ENCODE measurements at places on chromosomes 5 and 9.

DNA sequence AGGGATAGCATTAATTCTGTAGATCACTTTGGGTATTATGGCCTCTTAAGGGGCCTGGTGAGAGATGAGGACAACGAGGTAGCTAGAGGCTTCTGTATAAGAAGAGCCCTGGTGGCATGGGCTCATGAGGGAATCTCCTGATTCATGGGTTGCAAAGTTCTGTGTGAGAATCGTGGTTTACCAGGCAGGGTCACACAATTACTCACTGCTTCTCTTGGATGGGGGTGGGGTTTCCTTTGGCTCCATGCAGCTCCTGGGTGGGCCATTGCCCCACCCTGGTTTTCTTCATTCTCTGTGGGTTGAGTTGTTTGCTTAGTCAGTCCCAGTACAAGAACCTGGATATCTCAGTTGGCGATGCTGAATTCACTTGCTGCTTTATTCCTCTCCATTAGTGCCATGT is 30.9 kb upstream of the TNFSF15 start:
- DNase-seq: no peak

DNA sequence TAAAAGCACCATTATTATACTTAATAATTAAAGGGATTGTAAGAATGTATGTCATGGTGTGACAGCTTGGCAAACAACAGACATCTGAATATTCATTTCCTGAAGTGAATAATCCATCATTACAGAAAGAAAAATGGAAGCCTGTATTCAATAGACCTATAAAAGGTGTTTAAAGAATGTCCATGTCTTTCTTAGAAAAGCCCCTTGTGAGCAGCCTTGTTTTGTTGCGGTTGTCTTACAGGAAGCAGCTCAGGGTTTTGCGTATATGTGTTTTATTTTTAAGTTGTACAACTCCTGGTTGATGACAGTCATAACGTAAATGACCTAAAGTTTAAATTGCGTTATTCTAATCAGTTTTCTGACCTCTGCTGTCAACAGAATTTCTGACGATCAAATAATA is 53.8 kb downstream of the CAST start:
- DNase-seq: no peak

DNA sequence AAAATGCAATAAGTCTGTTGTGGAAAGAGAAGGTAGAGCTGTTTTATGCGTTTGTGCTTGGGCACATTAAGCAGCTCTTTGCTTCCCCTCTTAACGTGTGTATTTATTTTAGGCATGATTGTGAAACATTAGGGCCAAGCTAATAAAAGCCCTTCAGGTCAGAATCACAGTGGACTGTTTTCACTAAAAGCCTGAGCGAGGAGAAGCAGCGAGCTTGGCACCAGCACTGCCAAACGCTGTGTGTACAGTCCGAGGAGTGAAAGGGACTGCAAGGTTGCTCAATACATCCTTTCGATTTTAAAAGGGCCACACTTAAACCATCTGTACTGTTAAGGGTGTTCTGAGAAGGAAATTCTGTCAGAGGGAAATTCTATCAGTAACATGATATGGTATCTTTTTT is 107.2 kb upstream of the CKMT2 start:
- DNase-seq: no peak

- no peak for DNase-seq
These were observed 2.2 kb downstream of the PCDH1 start for GRCh38 chr5:141875795-141876627.

DNA sequence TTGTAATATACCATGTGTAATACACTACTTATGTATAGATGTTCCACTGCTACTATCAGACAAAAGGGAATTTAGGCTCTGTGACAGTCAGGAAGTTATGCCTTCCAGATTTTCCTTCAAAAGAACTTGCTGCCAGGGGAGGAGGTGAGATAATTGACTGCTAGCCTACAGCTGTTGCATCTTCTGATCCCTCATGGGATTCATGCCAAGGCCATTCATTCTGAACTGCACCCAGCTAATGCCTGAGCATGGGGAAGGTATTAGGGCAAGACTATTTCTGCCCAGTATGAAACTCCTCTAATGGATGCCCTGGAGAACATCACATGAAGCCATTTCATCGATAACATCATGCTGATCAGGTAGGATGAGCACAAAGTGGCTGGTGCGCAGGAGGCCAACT is 746.5 kb upstream of the ZNF608 start:
- DNase-seq: no peak

GRCh38 chr5:74288448-74289108 is 351.9 kb downstream of the ENC1 start:
- DNase-seq: no peak

DNA sequence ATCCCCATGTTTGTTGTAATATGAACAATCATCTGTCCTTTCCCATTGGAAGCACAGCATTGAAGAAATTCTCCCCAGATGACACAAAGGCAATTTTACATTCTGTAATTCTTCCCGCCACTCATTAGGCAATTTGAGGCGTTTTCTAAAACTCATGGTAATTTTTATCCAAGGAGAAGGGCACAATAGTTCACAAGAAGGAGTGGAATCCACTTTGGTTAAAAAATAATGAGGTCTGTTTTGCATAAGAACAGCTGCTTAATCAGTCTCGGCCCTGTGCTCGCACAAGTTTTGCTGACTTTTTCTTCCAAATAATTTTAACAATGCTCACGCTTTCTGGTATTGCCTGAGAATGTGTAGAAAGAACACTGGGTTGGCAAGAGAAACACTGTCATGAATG is 94.0 kb downstream of the CAVIN4 start:
- DNase-seq: no peak

DNA sequence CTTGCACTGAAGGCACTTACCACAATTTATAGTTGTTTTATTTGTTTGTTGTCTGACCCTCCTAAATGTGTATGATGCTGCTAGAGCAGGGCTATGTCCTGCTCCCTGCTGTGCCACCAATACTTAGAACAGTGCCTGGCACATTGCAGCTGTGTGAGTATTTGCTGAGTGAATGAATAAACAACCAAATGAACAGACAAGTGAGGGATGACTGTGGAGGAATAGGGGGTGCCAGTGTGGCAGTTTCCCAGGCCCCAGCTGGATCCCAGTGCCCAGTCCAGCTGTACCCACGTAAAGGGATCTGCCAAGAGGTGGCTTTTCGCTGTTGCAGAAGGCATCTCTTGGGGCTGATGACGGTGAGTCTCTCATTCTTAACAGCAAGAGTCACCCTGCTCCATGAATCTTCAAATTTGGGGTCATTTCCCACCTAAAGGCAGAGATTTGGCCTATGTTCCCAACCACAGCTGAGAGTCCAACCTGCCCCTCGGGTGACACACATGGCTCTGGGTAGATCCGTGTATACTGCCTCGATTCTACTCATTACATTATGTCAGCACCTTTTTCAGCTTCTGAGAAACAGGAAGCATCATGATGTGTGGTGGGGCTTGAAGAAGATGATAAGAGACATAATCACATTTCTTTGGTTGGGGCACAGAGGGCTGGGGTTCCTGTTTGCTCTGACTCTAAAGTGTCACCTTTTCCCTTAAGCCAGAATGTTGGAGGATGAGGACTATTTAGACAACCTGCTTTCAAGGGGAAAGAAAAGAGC is 14.3 kb downstream of the IL5 start:
- no peak for DNase-seq

- peak; percentile 40 for DNase-seq
These were observed 3.3 kb downstream of the ASTN2 start for GRCh38 chr9:117411547-117411946.

DNA sequence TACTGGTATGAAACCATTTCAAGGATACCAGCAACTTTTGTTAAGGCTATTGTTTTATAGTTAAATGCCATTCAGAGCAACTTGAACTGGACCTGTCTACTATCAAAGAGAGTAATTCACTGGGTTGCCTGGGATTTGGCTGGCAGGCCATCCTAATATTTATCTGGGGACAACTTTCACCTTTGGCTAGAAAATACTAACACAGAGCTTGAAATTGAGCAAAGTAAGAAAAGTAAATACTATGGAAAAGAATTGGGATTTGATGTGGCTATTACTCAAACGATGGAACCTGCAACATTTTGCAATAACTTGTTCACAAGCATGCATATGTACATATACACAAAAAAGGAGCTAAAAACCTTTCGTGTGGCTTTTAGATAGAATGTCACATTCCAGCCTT is 191.3 kb downstream of the DENND1A start:
- DNase-seq: no peak

DNA sequence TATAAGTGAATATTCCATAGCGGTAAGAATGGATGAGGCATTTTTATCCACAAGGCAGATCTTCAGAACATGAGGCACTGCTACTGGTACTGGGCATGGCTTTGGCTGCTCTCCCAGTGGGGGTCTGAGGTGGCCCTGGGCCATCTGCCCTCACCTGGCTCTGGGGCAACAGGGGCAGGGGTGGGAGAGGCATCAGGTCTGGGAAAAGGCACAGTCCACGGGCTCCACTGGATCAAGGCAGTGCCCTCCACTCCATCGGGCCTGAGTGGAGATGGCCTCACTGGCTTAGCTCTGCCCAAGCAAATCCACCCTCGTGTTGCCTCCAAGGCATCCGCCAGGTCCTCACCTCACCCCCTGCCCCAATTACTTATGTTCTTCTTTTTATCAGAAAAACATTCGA is 10.9 kb upstream of the NKD2 start:
- DNase-seq: no peak

DNA sequence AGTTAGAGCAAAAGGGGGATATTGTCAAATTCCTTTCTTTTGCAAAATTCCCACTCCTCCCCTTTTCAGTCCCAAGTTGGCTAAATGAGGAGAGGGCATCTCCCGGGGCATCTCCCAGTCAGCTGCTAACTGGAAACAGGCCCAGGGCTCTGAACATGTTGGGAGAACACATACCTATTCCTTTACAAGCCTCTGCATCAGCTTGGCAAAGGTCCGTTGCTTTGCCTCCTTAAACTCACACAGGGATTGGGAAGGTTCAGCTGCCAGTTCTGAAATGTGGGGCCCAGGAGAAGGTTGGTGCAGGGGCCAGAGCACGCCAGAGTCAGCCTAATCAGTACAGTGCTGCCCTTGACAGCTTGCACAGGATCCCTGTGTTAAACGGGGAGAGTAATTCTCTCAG is 11.0 kb upstream of the DMRT3 start:
- no peak for DNase-seq

- no peak for DNase-seq
These were observed 24.6 kb downstream of the NRG2 start for GRCh38 chr5:140018517-140018916.

DNA sequence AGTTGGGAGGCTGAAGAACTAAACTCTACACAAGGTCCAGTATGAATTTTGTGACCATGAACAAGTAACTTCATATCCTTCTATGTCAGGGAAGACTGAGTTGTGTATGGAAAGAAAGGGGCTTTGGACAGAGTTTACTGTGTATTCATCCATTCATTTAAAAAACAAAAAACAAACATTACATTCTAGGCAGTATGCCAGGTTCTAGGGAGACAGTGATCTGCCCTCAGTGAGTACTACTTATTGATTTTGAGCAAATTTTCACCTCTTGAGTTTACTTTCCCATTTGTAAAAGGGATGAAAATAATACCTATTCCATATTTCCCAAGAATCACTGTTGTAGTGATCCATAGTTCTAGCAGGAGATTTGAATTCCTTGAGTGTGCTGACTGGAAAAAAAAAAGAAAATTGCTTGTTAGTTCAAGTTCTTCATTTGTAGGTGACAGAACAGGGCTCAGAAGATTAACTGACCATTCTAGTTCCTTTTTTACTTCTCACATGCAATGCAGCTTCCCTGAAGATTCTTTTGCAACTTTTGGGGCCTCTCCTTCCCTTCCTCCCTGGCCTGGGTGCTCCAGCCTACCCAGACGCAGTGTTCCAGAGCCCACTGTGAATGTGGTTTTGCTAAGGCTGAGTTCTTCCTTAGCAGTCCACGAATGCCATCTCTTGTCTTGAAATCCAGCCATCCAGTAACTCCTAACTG is 2.6 kb upstream of the GAPVD1 start:
- DNase-seq: no peak

GRCh38 chr9:136694163-136694871 is 7.1 kb upstream of the AGPAT2 start:
- DNase-seq: peak; percentile 72

GRCh38 chr5:22431840-22432239 is 421.3 kb downstream of the CDH12 start:
- no peak for DNase-seq

DNA sequence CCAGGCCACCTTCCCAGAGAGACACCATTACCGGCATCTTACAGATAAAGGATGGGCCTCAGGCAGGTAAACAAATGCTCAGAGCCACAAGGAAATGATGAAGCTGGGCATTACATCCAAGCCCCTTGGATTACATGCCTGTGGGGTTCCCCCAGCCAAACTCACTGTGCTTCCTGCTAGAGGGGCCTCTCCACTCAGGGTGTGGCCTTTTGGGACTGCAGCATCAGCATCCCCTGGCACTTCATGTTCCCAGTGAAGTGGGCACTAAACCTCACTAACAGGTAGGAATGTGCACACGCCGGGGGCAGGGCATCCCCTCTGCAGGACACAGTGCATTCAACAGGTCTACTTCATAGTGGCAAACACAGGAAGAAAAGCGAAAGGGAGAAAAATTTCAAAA is 125.9 kb downstream of the ROR2 start:
- DNase-seq: no peak

DNA sequence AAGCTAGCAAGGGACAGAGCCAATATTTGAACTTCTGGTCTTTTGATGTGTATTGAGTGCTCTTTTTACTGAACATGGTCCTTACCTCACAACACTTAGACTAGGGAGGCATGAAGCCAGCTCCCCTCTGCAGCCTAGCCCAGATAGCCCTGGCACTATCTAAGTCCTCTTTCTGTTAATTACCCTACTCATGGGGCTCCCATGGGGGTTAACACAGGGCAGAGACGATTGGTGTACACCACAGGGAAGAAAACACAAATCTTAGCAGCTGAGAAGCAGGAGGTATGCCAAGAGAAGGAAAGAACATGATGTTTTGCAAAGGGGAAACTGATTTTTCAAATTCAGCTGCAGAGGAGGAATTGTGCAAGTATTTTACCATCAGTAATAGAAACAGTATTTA is 383.8 kb downstream of the TMEM232 start:
- no peak for DNase-seq

GRCh38 chr5:159549046-159549445 is 218.8 kb upstream of the IL12B start:
- DNase-seq: no peak

- no peak for DNase-seq
These were observed 394 bp downstream of the TLR4 start for GRCh38 chr9:117704597-117704996.

GRCh38 chr5:127447827-127448226 is 69.6 kb upstream of the PRRC1 start:
- no peak for DNase-seq

GRCh38 chr5:176671890-176672747 is 24.8 kb downstream of the TSPAN17 start:
- DNase-seq: peak; percentile 1

- DNase-seq: no peak
These were observed 273.4 kb downstream of the CSNK1G3 start for GRCh38 chr5:123785162-123786071.

GRCh38 chr5:111954516-111955395 is 197.8 kb upstream of the NREP start:
- DNase-seq: no peak

Measured in left cardiac atrium (tissue), 4 donors.